ENCODE measurements at places on chromosomes 7 and 10.

GRCh38 chr7:123784263-123784662, 35.5 kb upstream of the WASL start:
- no peak for DNase-seq

DNA sequence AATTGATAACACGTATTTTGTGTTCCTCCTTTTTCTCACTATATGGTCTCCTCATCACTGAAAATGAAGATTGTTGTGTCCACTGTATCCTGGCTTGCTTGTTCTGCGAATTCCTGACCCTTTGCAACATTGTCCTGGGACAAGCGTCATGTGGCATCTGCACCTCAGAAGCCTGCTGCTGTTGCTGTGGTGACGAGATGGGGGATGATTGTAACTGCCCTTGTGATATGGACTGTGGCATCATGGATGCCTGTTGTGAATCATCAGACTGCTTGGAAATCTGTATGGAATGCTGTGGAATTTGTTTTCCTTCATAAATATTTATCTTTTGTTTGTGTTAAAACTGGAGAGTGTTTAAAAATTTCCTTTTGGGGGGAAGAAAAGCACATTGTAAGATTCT, 93.7 kb downstream of the MDFIC start:
- no peak for DNase-seq

DNA sequence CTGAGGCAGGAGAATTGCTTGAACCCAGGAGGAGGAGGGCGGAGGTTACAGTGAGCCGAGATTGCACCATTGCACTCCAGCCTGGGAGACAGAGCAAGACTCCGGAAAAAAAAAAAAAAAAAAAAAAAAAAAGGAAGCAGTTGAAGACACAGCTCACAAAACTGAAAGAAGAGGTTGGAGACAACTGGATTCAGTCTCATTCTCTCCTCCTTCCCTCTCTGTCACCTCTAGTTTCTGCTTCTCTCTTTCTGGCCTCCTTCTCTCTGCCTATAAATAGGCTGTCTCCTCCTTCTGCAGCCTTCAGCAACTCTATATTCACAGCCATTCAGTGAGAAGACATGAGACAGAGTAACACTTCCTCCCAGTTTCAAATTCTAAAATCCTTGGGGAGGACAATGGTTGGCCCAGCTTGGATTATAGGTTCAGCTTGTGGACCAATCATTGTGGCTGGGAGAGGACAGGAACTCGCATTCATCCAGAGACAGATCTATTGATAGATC, 125.6 kb upstream of the HABP2 start:
- no peak for DNase-seq

GRCh38 chr10:11045487-11045886, 27.8 kb downstream of the CELF2 start:
- DNase-seq: no peak

GRCh38 chr10:131708225-131708880, 192.5 kb upstream of the PPP2R2D start:
- DNase-seq: no peak

GRCh38 chr7:11281953-11282352, 308.3 kb downstream of the PHF14 start:
- no peak for DNase-seq

GRCh38 chr7:55214707-55215106, 150.4 kb upstream of the LANCL2 start:
- no peak for DNase-seq
